SK-N-MC (cell line): ENCODE measurements at places on chromosomes 5 and 9.

- DNase-seq = no peak
Measured at GRCh38 chr5:61053937-61054336, 108.3 kb downstream of the SMIM15 start.

- DNase-seq = no peak
Measured at GRCh38 chr9:13552606-13553215, 273.2 kb upstream of the MPDZ start.

- DNase-seq = no peak
Measured at GRCh38 chr5:176410486-176411180, 5.7 kb downstream of the CLTB start.

DNA sequence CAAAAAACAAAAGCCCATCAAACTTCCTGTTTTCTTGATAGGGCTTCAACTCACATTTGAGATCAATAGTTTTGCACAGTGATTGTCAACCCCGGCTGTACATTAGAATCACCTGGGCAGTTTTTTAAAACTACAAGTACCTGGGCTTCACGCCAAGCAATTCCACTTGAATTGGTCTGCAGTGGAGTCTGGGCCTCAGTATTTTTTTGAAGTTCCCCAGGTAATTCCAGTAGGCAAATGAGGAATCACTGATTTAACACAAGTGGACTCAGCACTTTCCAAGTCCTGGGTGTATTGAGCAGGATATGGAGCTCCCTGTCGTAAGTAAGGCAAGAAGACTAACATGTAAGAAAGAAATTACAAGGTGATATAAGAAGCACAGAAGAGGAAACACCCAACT, 14.8 kb upstream of the SMIM15 start:
- DNase-seq = no peak

GRCh38 chr5:139458580-139459407, 3.7 kb downstream of the ECSCR start:
- no peak for DNase-seq

DNA sequence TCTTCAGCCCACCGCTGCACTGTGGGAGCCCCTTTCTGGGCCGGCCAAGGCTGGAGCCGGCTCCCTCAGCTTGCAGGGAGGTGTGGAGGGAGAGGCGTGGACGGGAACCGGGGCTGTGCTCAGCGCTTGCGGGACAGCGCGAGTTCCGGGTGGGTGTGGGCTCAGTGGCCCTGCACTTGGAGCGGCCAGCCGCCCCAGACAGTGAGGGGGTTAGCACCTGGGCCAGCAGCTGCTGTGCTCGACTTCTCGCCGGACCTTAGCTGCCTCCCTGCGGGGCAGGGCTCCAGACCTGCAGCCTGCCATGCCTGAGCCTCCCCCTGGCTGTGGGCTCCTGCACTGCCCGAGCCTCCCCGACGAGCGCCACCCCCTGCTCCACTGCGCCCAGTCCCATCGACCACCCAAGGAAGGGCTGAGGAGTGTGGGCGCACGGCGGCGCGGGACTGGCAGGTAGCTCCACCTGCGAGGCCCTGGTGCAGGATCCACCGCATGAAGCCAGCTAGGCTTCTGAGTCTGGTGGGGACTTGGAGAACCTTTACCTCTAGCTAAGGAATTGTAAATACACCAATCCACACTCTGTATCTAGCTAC, 92.9 kb upstream of the MAST4 start:
- DNase-seq = no peak

DNA sequence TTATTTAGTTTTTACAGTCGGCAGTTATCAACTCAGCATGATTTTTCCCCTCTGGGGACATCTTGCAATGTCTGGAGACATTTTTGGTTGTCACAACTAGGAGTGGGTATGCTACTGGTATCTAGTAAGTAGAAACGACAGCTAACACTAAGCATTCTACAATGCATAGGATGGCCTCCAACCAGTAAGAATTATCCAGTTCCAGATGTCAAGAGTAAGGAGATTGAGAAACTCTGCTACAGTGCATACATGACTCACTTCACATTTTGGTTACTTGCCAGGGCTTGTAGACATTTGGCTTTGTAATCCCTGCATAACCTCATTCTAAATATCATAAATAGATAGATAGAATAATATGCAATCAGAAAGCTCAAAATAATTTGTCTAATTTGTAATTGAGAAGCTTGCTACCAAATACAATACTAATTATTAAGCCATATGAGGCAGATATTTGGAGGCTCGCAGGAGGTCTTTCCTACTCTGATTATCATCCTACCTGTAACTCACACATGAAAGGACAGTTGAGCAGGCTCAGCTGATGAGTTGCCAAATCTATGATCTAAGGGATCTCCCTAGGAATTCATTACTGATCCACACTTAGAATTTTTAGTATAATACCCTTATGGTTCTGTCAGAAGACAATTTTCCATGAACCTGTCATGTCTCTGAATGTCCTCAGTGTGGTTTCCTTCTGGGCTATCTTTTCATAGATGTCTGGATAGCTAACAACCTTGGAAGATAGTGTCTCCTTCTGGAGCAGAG, 346.9 kb upstream of the TLE4 start:
- DNase-seq = no peak

DNA sequence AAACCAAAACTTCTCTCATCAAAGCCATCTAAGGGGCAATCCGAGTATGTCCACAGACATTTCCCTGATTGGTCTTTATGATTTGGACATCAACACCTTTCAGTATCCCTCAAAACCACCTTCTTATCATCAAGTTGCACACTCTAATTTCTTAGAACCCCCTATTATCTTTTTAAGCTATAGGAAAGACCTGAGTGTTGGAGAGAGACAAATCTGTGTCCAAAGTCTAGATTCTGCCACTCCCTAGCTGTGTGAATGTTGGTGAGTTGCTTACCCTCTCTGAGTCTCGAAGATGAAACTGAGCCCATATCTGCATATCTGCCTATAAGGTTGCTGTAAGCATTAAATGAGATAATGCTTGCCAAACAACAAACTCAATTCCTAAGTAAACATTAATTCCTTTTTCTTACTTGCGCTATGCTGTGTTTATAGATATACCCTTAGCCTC, 159.1 kb downstream of the DOCK8 start:
- no peak for DNase-seq

- peak; percentile 42 for DNase-seq
Measured at GRCh38 chr5:95760273-95761191, 29.4 kb downstream of the RHOBTB3 start.
